Aortic smooth muscle cell (primary cell): ENCODE measurements at places on chromosomes 5 and 9. TPM values are rescaled to one million over a fixed set of nuclear protein-coding genes. Genes with fewer than 3 reads are reported as not detected.

Gene BNC2
- 11.9 and 12.3 TPM in 2 replicates for total RNA-seq

Gene GABRA1
- under 0.01 TPM in 2 replicates for total RNA-seq

Gene IFNB1
- not detected in 2 replicates for total RNA-seq

Gene HAUS6
- total RNA-seq = 8.3 and 11.0 TPM in 2 replicates

Gene ARL14EPL
- total RNA-seq = not detected in 2 replicates

Gene F2R
- 130 and 145 TPM in 2 replicates for total RNA-seq

Gene WASHC1
- 3.4 and 4.2 TPM in 2 replicates for total RNA-seq

Gene ZBTB43
- 12.9 and 14.0 TPM in 2 replicates for total RNA-seq
